ENCODE measurements at places on chromosomes 16 and 17.
A peak's percentile ranks its signal among the peaks of the same experiment; 100 is the strongest.

GRCh38 chr16:31876951-31877828 is 3.6 kb downstream of the ZNF267 start:
- no peak for DNase-seq

GRCh38 chr16:81497690-81498089 is 53.1 kb downstream of the CMIP start:
- no peak for DNase-seq

GRCh38 chr16:69924041-69924775 is 26.9 kb upstream of the CLEC18A start:
- no peak for DNase-seq

DNA sequence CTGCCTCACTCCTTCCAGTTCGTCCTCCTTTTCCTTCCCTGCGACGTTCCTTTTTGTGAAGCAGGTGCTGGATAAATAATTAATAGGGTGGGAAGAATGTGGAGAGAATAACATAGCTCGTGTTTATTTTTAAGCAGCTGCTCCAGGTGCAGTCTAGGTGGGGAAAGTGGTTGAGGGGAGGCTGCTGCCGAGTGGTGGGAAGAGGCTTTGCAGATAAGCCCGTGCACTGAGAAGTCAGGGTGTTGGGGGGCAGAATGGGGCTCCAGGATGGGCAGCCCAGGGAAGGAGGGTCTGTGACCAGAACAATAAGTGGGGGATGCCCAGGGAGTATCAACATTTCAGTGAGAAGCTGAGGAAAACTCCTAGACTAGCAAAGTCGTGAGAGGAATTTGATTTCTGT is 300.5 kb downstream of the CPPED1 start:
- DNase-seq = no peak

GRCh38 chr17:48429638-48430586 is at the start of gene SKAP1:
TSS of gene SKAP1 (minus strand) at chr17:48430214.
- no peak for DNase-seq

- DNase-seq = no peak
These were observed 6.3 kb downstream of the GNPTG start for GRCh38 chr16:1357906-1358566.

DNA sequence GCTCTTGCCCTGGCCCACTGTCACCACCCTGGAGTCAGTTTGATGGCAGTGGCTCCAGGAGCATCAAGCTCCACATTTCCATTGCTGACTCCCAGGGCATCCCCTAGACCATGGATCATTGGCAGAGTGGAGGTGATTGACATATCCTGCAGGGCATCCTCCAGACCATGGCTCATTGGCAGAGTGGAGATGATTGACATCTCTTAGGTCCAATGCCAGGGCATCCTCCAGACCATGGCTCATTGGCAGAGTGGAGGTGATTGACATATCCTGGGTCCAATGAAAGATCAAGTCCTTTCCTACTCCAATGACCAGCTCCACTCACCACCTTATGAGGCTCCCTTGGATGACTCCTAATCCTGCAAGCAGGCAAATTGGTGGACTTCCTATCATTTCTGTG is 174.3 kb upstream of the NLRP1 start:
- no peak for DNase-seq

- DNase-seq = no peak
These were observed 5.8 kb upstream of the MEIOB start for GRCh38 chr16:1877804-1878203.

DNA sequence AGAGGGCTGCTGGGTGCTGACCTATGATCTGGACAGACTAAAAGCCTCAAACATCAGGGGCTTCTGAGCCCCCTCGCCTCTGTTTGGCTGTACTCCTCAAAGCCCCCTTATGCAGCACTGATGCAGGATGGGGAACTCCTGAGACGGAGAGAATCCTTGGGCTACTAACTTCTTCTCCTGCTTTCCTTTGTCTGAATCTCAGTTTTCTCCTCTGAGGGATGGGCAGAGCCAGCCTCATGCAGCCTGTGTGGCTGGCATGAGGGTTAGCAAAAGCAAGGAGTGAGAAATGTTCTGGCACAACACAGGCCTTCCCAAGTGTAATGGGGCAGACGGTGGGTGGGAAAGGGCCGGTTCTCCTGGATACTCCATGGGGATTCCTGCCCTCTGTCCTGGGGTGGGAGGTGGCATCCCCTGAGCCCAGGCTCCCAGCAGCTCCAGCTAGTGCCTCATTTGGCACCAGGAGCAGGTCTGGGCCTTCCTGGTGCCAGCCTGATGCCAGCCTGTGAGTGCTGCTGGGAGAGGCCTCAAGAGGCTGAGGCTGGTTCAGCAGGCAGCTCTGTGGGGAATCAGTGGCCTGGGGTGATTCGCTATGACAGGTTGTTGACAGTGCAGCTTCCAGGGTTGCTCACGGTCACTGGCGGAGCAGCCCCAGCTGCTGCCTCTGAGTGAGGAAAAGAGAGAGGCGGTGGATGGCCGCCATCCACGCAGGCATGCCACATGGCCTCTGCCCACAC is 4.0 kb upstream of the BRD7 start:
- DNase-seq = peak; percentile 46

DNA sequence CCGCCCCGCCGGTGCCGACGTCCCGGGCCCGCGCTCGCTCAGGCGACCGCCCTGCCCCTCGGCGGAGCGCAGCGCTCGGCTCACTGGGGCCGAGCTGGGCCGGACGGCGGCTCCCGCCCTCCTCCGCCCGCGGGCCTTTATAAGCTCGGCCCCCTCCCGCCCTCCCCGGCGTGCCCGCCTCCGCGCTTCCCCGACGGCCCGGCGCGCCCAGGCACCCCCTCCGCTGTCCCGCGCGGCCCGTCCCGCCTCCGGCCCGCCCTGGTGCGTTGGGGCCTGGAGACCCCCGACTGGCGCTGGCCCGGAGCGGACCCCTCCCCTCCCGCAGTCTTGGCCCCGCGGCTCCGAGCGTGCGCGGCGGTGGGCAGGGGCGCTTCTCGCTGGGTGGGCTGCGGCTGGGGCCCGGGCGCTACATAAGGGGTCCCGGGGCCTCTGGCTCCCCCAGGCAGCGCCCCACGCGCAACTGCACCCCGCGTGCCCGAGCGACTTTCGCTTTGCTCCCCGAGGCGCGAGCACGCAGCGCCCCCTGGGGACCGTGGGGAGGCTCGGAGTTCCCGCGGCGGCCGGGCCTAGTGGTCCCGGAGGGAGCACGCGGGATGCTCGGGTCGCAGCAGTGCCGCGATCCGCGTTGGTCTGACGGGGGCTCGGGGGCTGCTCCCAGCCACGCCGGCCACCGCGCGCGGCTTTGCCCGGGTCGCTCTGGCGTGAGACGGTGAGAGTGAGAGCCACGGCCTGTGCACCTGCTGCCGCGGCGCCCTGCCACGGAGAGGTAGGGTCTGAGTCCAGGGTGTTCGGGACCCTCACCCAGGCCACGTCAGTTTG is at the start of gene PIEZO1:
PIEZO1 (minus strand) TSS at position 115 of the 819 bp plus-strand sequence. CDS start 256 bp downstream, outside the sequence.
- DNase-seq = no peak

DNA sequence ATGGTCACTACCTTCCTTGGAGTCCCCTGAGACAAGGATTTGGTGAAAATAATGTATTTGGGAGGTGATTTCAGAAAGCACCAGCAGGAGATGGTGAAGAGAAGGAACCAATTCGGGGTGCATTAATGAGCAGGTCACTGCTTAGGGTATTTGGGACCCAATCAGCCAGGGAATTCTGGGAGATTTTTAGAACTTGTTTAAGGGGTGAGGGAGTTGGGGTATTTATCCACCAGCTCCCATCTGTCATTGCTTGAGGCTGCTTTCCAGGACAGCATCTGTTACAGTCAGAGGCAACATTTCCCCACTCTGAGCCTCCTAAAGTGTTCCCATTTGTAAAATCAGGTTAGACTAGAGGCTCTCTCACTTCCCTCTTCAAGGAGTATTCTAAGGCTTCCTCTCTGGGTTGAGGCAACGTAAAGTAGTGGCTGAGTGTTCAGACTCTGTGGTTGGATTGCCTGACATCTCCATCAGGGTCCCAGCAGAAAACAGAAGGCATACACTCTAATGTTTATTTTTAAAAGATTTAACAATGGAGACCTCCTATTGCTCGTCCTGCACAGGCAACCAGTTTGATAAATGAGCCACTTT is 60.9 kb downstream of the CLEC19A start:
- no peak for DNase-seq

DNA sequence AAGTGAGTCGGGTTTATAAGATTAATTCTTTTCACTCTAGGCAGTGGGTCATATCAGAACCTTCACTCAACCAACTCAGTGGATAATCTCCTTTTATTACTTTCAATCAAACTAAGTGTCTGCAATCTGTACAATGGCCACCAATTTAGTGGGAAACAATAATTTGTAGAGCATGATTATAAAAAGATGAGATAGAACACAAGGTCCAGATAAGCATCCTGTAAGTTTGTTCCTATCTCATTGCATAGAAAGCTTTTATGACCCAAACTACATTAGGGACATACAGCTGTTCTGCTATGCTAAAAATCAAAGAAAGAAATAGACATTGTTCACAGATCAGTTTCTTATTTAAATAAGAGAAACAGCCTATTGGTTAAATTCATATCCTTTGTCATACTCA is 341.4 kb upstream of the PSMD7 start:
- DNase-seq = no peak

DNA sequence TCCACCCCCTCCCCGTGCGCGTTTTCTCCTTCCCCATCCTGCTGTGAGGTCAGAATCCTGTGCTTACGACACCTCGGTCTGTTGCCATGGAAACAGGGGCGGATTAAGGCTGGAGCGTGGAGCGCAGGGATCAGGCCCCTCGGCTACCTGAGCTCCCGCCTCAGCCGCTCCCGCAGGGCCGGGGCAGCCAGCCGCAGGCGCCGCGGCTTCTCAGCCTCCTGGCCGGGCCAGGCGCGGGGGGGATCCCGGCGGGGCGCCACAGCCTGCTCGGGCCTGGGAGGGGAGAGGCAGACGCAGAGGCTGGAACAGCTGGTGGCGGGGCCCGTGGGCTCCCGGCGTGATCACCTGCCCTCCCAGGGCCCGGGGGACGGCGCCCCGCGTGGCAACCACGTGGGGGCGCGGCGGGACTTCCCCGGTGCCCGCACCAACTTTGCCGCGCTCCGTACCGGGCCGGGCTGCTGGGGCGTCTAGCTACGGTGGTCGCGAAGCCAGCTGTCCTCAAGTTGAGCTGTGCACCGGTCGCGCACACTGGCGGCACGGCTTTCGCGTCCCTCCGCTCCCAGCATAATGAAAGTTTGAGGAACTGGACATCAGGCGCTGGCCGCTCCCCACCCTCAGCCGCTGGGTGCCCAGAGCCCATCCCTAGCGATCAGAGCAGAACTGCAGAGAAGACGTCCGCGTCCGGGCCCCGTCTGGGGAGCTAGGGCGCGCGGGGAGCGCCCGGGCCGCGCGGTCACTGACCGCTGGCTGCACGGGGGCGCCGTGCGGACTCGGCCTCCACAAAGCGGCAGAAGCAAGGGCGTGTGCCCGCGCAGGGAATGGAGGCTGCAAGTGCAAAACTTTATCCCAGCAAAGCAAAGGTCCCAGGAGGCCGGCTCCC is 1.2 kb downstream of the RTN4RL1 start:
- DNase-seq = no peak

DNA sequence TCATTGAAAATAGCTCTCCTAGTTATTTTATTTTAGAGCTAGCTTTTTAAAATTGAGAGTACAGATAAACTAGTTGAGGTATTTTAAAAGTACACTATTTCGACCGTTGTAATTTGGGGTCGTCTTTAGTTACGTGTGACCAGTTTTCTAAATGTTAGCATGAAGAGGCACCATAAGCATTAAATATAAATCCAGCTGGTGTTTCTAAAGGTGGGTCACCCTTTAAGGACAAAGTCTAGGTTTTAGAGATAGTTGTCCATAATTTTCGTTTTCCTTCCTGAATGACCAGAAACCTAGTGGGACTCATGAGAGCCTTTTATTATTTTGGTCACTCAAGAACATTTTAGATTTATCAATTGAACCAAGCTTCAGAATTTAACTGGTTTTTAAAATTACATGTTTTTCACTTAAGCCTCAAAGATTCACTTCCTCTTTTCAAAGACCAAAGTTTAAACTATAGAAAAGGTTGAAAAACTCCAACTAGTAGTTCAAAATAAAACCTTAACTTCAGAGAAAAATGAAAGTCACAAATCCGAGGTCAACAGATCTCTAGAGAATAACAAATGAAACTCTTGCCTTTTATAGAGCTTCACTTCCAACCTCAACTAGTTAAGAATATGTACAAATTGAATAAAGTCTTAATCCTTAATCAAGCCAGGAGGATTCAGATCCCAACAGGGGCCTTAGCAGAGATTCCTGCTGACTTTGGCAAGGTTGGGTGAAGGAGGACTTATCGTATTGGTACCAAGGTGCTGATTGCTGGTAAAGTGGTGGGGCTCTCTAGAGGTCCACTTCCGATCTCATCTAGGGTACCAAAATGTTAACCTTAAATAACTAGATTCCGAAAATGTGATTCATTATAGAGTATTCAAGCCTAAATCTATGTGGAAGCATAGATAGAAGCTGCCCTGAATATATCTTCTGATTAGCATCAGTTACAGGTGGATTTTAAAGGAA is 32.5 kb downstream of the PHKB start:
- DNase-seq = no peak

DNA sequence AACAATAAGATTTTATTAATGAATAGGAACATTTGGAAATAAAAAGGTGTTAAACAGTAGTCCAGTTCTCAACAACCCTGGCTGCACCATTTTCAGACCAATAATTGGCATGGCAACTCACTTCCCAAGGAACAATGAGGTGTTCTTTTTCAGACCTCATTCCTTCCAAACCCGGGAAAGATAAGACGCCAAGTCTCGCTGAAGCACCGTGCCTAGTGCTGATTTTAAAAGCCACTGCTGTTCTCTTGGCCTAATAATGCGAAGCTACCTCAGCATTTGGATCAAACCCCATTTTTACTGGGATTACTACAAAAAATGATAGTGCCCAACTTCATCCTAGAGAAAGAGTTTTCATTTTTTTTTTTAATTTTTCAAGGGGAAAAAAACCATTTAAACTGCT is 75.2 kb upstream of the NOL11 start:
- no peak for DNase-seq

- DNase-seq = no peak
These were observed 101.0 kb downstream of the METRNL start for GRCh38 chr17:83180264-83180995.

DNA sequence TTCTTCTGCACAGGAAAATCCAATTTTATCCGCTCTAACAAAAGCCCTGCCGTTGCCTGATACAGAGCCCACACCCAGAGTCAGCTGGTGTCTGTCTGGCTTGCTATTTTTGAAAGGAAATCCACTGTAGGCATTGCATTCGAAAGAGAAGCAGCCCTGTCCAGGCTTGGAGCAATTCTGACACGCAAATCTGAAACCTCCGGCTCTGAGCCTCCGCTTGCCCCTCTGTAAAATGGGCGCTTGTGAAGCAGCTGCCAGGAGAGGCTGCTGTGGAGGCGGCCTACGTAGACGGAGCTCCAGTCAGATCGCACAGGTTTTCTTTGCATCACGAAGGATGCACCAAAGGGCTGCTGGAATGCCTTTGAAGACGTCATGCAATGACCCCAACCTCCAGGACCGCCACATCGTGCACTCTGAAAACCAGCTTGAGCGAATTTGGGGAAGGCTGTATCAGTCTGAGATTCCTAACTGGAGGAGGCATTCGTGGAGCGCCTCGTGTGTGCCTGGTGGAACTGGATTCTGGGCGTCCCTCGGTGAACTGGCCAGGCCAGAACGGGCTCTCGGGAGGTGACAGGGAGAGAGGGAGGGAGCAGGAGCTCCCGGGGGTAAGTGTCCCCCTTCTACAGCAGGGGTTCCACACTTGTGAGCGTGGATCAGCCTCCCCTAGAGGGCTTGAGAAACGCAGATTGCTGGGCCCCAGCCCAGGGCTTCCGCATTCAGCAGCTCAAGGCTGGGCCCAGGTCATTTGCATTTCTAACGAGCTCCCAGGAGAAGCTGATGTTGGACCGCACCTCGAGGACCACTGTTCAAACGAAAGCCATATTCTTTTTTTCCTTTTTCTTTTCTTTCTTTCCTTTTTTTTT is 215.5 kb downstream of the MRTFB start:
- DNase-seq = peak; percentile 30

- no peak for DNase-seq
These were observed 161.4 kb downstream of the SDK2 start for GRCh38 chr17:73482894-73483293.

- DNase-seq = no peak
These were observed 51.3 kb downstream of the AKAP1 start for GRCh38 chr17:57136355-57136754.
